Stimulated activated naive CD4-positive, alpha-beta T cell (primary cell): ENCODE measurements at places on chromosomes 6 and 20.

GRCh38 chr20:22446613-22447446 is 137.5 kb downstream of the FOXA2 start:
- no peak for DNase-seq

DNA sequence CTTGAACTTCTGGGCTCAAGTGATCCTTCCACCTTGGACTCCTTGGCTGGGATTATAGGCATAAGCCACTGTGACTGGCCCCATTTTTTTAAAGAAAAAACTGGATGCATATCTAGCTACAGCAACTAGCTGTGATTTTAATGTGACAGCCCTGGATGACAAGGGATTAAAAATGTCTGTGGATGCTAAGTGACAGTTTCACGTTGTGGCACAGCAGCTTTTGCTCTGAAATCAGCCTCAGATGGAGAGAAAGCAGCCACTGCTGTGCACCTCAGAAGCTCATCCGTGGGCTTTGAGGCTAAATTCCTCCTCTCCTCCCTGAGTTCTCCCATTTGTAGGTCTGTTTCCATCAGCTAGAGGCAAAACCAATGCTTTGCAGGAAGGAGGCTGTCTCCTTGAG is 195.3 kb downstream of the SLC35F1 start:
- no peak for DNase-seq

DNA sequence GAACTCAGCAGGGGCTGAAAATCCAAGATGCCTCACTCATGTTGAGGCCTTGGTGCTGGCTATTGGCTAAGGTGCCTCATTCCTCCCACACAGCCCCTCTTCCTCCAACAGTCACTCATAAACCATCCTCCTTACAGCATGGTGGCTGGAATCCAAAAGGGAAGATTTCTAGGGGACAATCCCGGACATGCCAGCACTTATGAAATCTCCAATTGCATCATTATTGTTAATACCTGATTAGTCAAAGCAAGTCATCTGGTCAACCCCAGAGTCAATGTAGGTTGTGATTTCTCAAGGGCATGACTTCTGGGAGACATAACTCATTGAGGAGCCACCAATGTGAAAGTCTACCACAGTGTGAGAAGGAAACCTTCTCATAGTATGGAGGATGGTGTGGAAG is 506.6 kb upstream of the NOX3 start:
- no peak for DNase-seq

DNA sequence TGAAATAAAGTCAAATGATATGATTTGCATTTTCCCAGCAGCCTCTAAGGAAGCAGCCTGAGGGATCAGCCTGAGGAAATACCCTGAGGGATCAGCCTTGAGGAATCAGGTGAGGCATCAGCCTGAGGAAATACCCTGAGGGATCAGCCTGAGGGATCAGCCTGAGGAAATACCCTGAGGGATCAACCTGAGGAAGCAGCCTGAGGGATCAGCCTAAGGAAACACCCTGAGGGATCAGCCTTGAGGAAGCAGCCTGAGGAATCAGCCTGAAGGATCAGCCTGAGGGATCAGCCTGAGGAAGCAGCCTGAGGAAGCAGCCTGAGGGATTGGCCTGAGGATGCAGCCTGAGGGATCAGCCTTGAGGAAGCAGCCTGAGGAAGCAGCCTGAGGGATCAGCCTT is 669.7 kb upstream of the AGPAT4 start:
- DNase-seq: no peak

GRCh38 chr6:105867821-105868220 is 218.3 kb upstream of the PRDM1 start:
- DNase-seq: no peak

- DNase-seq: no peak
Observed at GRCh38 chr20:53611449-53611894, 17.8 kb upstream of the ZNF217 start.

DNA sequence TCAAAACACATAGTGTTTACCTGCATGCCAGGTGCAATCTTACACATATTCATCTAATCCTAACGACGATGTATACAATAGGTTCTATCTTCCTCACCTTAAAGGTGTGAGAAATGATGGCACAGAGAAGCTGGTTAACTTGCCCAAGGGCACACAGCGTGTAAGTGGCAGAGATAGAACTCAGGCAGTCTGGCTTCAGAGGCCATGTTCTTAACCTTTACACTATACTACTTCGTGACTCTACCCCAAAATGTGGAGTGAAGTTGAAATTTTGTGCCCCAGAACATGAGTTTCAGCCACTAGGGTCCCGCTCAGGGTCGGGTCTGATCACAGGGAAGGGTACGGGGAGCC is 584 bp downstream of the VPS52 start:
- no peak for DNase-seq

DNA sequence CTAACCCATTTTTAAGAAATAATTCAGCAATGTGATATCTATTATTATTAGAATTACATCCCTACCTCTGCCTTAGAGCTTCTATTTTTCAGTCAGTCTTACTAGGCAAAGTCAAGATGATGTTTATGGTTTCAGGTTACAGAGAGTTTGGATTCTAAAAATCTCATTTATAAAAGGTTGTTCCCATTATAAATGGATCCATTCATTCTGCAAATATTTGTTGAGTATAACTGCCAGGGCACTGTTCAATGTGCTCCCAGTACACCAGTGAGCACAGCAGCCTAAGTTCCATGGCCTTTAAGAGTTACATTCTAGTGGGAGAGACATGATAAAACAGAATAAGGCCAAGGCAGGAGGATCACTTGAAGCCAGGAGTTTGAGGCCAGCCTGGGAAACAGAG is 75.9 kb upstream of the EYA4 start:
- DNase-seq: no peak

DNA sequence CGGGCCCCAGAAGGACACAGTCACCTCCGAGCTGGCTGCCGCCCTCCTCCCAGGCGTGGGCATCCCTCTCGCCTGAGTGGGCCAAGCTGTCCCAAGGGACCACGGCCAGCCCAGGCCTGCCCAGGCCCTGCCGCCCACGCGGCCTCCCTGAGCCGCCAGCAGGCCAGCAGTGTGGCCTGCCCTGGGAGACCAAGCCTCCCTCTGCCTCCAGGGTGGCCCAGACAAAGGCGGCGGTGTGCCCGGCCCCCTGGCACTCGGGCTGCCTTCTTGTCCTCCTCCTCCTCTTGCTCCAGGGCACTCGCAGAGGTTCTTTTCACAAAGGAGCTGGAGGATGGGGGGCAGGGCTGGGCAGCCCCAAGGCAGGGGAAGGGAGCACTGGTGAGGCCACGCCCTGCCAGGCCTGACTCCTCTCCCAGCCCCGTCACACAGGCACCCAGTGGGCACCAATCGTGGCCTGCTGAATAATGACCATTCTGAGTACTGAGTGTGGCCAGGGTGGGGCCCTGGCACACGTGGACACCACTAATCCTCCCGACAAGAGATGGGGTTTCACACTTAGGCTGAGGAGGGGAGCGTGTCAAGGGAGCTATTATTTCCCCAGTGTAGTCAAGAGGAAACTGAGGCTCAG is 25.3 kb downstream of the NOL4L start:
- no peak for DNase-seq

DNA sequence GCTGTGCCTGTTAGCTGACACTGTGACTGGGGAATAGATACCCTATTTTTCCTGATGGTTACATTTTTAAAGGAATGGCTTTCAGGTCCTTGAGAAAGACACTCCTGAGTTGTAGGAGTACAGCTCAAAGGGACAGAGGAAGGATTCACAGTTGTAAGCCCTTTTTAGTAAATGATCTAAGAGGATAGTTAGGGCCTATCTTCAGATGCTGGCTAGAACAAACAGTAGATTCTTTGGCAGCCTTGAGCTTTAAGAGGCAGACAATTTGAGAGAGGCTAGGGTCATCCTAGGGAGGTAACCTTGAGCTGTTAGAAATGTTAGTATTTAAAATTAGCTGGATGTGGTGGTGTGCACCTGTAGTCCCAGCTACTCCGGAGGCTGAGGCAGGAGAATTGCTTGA is 111.5 kb downstream of the ZFAND3 start:
- no peak for DNase-seq

- DNase-seq: no peak
Observed at GRCh38 chr6:112288475-112288874, 34.1 kb upstream of the LAMA4 start.

DNA sequence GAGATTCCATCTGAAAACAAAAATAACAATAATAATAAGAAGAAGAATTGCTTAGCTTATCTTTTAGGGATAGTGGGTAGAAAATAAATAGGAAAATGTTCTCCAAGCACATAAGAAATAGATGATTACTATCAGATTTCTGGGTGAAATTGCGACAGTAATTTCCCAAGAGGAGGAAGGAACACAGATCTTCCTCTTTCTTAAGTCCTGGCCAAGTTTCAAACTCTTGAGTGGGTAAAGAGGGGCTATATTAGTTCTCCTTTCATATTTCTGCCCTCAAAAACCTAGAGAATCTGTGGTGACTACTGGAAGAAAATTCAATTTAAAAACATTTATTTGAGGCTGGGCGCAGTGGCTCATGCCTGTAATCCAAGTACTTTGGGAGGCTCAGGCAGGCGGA is 63.7 kb downstream of the PHACTR2 start:
- no peak for DNase-seq

DNA sequence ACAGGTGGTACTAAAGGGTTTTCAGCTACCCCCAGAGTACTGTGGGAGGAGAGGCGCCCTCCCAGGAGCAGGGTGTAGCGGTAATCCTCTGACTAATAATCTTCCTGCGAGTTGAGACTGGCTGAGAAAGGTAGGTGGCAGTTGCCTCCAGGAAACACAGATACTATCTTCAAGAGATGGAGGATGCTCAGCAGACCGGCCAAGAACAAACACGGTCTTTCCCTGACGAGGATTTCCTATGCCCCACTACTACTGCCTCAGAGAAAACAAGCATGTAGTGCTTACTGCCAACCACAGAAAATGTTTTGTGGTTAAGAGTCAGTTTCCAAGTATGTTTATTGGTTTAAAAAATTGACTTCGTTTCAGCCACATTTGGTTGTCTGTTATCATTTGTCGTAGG is 26.8 kb downstream of the C6orf89 start:
- peak; percentile 74 for DNase-seq

- no peak for DNase-seq
Observed at GRCh38 chr20:58173930-58174707, 54.3 kb downstream of the ANKRD60 start.

DNA sequence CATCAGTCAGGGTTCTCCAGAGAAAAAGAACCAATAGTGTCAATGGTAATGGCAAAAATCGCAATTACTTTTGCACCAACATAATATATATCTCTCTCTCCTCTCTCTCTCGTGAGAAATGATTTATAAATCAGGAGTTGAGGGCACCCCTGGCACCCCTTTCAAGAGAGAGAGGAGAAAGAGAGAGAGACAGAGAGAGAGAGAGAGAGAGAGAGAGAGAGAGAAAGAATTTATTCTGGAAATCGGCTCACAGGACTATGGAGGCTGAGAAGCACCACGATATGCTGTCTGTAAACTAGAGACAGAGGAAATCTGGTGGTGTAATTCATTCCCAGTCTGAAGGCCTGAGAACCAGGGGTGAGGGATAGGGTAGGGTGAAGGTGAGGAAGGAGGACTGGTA is 201.9 kb upstream of the MAP3K7 start:
- no peak for DNase-seq
